ENCODE measurements at places on chromosomes 2 and 18.

GRCh38 chr2:97651114-97651513 is 5.3 kb downstream of the COX5B start:
- no peak for DNase-seq

DNA sequence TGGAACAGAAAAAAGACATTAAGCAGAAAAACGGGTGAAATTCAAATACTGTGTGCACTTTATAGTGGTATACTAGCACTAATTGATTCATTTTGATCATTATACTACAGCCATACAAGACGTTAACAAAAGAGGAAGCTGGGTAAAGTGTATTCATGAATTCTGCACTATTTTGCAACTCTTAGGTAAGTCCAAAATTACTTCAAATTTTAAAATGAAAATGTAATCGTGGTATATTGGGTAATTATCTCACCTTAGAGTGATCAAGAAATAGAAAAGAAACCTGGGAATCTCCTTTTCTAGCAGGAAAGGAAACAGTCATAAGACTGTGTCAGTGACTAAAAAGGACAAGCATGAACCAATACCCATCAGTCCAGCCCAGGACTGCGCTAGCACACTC is 5.4 kb downstream of the TGFBRAP1 start:
- no peak for DNase-seq

GRCh38 chr18:57744211-57744694 is 58.9 kb downstream of the ATP8B1 start:
- peak; percentile 37 for DNase-seq

DNA sequence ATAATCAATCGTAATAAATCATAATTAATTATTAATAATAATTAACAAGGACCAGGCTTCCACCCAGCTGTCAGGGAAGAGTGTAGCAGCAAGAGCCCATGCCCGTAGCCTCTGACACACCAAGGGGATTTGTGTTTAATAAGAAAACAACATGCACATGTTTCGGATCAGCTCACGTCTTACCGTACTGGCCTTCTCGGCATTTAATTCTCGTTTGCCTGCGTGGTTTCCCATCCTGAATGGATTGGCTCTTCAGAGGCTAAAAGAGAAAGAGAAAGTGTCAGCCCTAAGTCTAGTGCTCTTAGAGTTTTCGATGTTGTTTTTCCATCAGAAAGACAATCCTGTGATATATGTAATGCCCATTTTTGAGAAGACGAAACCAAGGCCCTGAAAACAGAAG is 27.6 kb downstream of the MBP start:
- DNase-seq, result no peak

DNA sequence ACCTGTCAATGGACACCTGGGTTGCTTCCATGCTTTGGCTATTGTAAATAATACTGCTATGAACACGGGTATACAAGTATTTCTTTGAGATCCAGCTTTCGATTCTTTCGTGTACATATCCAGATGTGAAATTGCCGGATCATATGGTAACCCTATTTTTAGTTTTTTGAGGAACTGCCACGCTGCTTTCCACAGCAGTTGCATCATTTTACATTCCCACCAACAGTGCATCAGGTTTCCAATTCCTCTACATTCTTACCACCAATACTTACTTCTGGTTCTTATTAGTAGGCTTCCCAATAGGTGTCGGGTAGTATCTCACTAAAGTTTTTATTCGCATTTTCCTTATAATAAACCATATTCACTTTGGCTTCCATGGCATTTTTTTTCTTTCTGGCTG is 69.6 kb downstream of the PID1 start:
- no peak for DNase-seq

- DNase-seq, result no peak
Measured at GRCh38 chr2:219670386-219670785, 43.0 kb downstream of the SLC4A3 start.

DNA sequence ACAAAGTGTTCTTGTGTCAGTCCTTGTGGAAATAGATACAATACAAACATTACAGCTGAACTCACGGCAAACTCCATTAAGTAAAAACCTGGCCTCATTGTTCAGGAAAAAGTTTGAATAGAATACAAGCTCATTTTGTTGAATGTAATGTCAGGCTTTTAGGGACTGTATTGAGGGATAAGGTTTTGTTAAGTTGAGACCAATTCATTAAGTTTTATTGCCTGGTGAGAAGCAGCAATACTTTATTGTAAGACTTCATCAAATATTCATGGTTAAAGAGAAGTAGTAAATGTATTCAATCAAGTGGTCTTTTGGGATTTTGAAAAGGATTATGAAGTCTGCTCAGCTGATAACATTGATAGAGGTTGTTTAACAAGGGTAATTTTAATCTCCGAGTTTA is 35.4 kb upstream of the METAP1D start:
- DNase-seq, result peak; percentile 25

GRCh38 chr2:154700136-154700535 is 1.6 kb downstream of the KCNJ3 start:
- peak; percentile 35 for DNase-seq

DNA sequence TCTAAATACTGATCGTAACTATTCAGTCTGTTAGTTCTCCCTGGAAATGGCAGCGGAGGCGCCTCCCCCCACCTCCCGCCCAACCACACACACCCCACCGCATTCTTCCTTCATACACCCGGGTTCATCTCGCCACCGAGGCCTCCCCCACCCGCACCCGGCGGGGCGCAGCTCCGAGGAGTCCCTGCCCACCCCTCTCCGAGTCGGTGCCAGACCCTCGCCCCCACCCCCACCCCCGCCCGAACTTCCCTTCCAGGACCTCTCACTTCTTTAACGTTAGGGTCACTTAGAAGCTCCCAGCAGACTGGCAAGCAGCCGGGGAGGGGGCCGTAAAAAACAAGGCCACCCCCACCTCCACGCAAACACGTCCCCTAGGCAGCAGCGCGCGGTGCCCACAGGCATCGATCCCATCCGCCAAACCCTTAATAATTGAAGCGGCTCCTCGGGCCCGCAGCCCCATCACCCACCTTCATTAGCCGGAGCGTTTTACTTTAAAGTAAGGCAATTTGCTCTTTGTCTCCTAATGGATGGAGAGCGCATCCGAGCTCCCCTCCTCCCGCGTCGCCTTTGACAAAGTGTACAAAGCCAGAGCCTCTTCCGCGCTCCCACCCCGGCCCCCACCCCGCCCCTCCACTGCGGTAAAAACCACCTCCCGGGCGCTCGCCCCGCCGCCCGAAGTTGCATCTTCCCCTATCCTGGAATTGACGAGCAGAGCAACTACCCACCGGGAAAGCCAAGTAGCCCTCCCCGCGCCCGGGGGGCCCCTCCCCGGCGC is 624 bp downstream of the ZNF516 start:
- peak; percentile 40 for DNase-seq

GRCh38 chr2:9707008-9707407 is 76.2 kb upstream of the YWHAQ start:
- no peak for DNase-seq

- DNase-seq, result no peak
Measured at GRCh38 chr2:240780023-240780700, 39.9 kb downstream of the KIF1A start.

DNA sequence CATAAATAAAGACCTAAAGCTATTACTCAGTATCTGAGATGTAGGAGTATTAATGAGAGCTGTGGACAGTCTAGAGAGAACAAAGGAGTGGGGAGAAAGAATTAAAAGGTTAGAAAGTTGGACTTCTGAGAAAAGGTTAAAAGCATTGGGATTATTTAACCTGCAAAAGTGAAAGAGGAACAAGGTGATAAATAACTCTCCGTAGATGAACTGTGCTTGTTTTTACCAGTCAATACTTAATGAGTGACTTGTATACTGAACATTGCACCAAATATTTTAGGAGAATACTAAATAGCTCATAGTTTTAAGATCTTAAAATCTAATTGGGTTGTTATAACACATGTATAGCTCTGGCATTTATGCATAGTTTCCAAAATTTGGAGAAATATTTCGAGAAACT is 137.5 kb downstream of the GPD2 start:
- no peak for DNase-seq

- DNase-seq, result no peak
Measured at GRCh38 chr18:77572537-77572936, 322.9 kb downstream of the GALR1 start.

DNA sequence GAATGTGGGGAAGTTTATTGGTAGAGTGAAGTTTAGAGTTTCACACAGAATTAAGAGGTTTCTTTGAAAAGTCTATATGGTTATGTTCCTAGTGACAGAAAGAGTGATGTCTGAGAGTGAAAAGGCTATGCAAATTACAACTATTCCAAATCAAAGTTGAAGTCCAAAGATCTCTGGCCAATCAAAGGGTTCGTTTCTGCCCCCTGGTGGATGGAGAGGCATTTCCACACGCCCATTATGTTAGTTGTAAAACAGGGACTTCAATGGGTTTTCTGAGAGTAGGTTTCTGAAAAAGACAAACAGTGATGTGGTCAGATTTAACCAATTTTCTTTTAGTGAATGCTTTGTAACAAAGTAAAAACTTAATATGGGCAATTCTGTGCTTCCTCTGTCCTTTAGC is 441.5 kb upstream of the POU3F3 start:
- peak; percentile 30 for DNase-seq

DNA sequence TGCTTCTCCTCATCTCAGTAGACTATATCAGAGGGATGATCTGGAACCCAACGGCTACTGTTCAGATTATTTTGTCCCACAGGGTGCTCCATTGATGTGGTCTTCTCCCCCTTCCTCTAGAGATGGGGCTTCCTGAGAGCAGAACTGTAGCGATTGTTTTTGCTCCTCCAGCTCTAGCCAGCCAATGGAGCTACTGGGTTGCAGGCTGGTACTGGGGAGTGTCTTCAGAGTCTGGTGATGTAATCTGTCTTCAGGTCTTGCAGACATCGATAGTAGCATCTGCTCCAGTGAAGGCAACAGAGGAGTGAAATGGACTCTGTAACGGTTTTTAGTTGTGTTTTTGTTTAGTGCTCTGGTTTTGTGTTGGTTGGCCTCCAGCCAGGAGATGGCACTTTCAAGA is 621.9 kb downstream of the RNF144A start:
- DNase-seq, result no peak

- DNase-seq, result no peak
Measured at GRCh38 chr2:164044622-164045021, 308.8 kb upstream of the FIGN start.

DNA sequence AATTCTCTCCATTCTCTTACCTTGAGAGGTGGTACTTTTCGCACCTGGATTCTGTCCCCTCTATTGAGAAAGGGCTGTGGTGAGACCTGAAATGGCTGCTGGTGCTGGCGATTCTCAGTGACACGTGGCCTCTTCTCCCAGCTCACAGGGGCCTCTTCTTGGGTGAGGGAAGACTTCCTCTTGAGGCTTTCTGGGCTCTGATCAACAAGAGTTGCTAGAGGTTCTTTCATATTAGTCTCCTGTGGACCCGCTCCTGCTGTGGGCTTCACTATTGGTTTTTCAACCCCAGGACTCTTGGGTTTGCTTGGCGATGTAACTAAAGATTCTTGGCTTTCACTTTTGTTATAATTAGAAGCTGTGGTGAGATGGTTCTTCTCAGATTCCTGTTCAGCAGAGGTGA is 76.3 kb upstream of the DTNB start:
- DNase-seq, result no peak

GRCh38 chr2:161115605-161116380 is 44.4 kb upstream of the TANK start:
- DNase-seq, result no peak

DNA sequence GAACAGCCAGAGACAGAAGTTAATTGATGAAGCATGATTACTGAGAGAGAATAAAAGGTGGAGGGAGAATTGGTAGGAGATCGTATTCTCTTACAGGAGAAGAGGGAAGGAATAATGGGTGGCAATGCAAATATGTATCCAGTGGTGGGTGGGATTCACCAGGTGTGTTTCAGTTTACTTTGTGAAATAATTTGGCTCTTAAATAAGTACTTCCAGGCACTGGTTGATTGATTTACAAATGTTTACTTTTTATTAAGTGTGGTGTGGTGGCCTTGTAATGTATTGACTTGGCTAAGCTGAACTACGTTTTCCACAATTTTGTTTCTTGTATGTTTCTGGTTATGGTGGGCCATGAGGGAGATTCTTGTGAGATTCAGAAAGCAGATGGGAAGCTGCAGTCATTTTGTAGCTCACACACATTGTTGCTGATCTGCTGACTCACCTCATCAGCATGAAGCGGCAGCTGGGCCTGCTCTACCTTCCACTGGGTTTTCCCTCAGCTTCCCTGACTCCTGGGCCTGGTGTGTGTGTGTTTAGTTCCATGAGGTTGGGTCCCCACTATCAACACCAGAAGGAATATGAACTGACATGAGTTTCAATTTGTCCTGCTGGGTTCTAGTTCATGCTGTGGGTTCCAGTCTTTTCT is 32.6 kb downstream of the MYL12B start:
- no peak for DNase-seq

DNA sequence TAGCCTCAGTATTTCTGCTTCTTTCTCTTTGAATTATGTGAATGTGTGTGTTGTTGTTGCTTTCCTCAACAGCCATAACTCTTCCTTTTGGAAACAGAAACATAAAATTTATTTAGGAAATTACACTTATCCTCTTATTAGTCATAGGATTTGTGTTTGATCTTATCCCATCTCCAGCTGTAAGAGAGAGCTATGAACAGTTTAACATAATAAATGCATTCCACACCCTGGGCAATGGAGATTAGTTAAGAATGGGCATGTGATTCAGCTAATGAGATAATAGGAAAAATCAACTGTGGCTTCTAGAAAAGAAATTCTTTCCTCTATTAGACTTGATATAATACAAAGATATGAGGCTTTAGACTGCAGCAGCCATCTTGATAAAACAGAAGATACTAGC is 55.0 kb downstream of the SCN7A start:
- DNase-seq, result no peak

GRCh38 chr2:162232671-162233070 is 10.6 kb downstream of the FAP start:
- DNase-seq, result no peak

DNA sequence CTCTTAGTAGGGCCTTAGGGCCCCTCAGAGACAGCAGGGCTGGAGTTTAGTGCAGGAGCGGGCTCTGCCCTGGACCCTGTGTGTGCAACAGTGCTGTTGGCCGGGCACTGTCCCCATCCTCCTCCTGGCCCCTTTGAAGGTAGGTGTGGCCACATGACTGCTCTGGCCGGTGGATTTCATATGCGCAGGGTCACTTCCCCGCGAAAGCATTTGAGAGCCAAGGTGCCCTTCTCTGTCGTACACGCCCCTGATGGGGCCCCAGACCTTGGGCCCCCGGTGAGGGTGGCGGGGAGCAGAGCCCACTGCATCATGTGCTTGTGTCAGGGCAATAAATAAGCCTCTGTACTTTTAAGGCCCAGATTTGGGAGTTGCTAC is 15.5 kb downstream of the TMEM177 start:
- DNase-seq, result no peak

All from NCI-H1105 treated with DMSO at 0.1 percent for 48 hours (cell line).